ENCODE measurements at places on chromosomes 11 and 22. TPM values are rescaled to one million over a fixed set of nuclear protein-coding genes. Genes with fewer than 3 reads are reported as not detected.

Gene LRP4
- 3.9 TPM for total RNA-seq

Gene GPHA2
- total RNA-seq: not detected

GRCh38 chr11:44930588-44931302 is 19.9 kb downstream of the TP53I11 start:
- no peak for DNase-seq

DNA sequence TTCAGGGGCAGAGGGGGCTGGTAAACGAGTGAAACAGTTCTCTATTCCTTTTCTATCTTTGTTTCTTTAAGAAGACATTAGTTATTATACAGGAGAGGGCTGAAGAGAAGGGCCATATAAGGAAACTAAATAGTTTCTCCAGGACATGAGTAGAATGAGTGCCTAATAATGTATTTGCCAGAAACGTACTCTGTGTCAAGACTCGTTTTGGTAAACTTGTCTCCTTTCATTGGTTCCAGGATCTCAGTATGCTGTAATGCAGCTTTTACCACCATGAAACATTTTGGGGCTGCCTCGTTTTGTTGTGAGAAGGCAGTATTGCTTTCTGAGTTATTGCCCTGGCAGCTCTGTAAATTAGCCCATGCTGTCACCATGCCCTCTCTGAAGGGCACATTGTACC is 51.7 kb downstream of the POLD3 start:
- no peak for DNase-seq

Gene GAB4
- total RNA-seq: not detected

Gene OR52A1
- not detected for total RNA-seq

DNA sequence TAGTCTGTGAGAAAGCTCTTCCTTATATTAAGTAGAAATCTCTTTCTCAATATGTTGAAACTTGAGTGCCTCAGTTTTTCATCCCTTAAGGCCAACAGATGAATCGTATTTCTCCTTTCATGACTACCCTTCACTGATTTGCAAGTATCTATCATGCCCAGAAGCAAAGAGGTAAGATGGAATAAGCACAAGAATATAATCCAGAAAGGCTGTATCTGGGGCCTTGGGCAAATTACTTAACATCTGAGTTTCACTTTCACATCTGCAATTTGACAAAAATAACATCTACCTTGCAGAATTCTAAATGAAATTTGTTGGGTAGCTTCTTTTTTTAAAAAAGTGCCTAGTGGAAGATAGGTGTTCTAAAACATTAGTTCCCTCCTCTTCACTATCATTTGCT is 552.4 kb upstream of the ANO5 start:
- peak; percentile 94 for DNase-seq

DNA sequence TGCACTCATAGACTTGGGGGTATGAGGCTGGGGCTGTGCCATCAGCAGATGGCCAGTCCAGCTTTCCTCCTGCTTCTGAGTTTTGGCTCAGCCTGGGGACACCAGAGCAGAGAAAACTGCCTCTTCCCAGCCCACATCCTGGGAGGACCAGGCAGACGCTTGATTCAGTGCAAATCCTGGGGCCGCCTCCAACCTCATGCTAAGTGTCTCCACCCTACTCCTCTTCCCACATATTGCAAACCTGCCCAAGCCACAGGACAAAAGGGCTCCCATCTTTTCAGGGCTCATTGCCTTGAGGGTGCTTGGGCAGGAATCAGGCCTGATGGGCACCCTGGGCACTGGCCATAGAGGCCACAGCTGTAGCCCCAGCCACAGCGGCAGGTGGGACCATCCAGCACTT is 79.7 kb upstream of the SHANK2 start:
- no peak for DNase-seq

DNA sequence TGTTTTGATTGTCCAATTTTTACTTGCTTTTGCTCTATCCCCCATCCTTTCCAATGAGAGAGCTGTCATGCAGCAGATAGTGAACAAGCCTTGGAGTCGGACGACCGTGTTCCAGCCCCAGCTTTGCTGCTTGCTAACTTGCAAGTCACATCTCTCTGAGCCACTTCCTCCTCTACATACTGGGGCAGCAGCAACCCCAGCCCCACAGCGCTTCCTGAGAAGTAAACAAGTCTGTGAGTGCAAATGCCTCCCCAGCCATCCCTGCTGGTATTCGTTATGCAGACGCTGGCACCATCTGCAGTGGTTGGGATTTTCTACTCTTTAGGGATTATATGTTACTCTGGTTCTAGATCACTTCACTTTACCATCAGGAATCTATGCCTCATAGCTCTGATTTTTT is 35.0 kb downstream of the TPBGL start:
- DNase-seq: no peak

DNA sequence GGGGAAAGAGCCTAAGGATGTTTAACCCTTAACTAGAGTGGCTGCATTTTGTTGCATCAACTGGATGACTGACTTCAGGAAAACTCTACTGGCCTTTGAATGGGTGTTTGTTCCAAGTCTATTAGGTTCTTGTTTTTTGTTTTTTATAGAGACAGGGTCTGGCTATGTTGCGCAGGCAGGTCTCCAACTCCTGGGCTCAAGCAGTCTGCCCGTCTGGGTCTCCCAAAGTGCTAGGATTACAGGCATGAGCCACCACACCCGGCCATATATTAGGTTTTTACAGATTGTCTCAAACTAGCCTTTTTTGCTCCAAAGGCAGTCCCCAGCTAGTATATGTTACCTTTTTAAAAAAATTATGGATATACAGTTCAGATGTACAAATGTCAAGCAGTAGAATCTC is 1.1 kb downstream of the SMARCB1 start:
- DNase-seq: no peak

GRCh38 chr11:119324189-119324588 is 7.3 kb upstream of the MCAM start:
- peak; percentile 83 for DNase-seq

DNA sequence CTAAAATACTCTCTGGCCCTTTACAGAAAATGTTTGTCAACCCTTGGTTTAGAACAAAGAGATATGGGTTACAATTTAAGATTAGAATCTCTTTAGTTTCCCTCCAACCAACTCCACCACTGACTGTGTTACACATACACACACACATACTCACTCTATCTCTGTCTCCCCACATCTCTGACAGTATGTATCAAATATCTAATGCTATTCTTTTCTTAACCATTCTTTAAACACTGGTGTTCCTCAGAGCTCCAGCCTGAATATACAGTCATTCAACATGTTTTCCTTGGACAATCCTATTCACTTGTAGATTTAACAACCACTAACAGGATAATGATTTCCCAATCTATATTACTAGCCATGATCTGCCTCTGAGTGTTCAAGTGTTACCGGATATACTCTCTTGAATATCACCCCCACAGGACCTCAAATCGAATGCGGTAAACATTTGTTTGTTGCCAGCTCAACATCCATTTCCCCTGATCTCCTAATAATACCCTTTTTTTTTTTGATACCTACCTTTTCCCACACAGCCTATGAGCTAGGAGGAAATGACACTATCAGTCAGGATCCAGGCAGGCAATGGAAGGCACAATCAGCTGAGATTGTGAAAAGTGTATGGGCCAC is 6.1 kb downstream of the MPZL3 start:
- no peak for DNase-seq

GRCh38 chr11:129190087-129190486 is 2.0 kb downstream of the ARHGAP32 start:
- no peak for DNase-seq

DNA sequence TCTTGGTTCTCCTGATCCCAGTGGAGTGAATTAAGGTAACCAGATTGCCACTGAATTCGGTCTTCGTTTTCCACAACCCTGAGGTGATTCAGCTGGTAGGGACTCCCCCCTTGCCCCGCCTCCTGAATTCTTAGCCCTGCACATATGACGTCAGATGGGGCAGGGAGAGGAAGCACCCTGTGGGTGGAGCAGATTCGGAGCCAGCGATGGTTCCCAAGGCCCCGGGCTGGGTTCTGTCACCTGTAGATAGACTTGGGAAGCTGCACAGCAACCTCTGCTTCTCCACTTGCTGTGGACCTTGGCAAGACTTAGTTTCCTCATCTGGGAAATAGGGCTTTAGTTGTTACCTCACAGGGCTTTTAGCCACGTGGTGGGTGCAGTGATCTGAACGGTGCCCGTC is 67.8 kb downstream of the CTTN start:
- no peak for DNase-seq

GRCh38 chr22:24247564-24248344 is 2.9 kb upstream of the GGT5 start:
- DNase-seq: peak; percentile 77

GRCh38 chr11:75801362-75802020 is 13.5 kb upstream of the UVRAG start:
- DNase-seq: no peak

- no peak for DNase-seq
These were observed 3.3 kb downstream of the IL18BP start for GRCh38 chr11:72001834-72002591.

Gene ATXN10
- 112 TPM for total RNA-seq

DNA sequence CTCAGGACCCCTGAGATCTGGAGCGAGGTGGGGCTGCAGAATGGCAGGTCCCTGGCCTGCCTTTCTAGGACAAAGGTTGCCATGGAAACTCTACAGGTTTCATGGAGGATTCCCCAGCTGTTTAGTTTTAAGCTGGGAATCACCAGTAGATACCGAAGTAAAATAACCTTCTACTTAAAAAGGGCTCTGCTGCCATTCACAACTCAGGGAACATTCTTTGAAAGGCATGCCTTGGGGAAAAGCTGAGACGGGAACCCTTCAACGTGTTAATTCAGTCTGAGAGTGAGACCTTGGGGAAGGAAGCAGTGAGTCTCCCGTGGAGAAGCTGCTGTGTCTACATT is 493.3 kb downstream of the BRD1 start:
- no peak for DNase-seq

- DNase-seq: peak; percentile 60
These were observed 471 bp downstream of the RNF185 start for GRCh38 chr22:31160328-31160978.

Gene MRGPRX4
- total RNA-seq: not detected

DNA sequence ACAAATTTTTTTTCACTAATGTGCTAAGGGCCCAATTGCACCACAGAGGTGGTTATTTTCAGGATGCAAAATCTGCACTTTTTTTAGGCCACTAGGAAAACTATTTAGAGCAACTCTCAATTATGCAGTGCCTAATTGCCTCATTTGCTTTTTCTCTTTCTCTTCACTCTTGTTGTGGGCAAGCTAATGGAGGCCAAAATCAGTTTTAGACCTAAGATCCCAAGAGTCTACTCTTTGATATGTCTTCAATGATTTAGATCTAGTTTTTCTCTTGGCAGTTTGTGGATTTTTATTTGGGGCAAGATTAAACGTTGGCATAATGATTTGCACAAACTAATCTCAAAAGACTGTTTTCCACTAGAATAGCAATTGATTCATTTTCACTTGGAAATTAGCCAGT is 1996.9 kb downstream of the LRRC4C start:
- no peak for DNase-seq

Gene GGTLC3
- not detected for total RNA-seq

Gene OR10D3
- not detected for total RNA-seq

Gene GSTT2B
- total RNA-seq: not detected

GRCh38 chr22:45006964-45007390 is 2.8 kb downstream of the PHF21B start:
- DNase-seq: peak; percentile 15

Gene TMEM109
- 42.3 TPM for total RNA-seq

GRCh38 chr11:13487661-13488030 is 8.2 kb downstream of the PTH start:
- DNase-seq: peak; percentile 63

Gene SF3A1
- 79.0 TPM for total RNA-seq

GRCh38 chr11:61688365-61689163 is 8.4 kb downstream of the DAGLA start:
- DNase-seq: no peak

GRCh38 chr11:66607126-66607834 is 9.2 kb upstream of the RBM14 start:
- DNase-seq: no peak

Gene PGA3
- not detected for total RNA-seq

Gene DDX10
- 121 TPM for total RNA-seq

Gene MAP6
- total RNA-seq: 4.9 TPM

- DNase-seq: no peak
These were observed 161.1 kb downstream of the BBOX1 start for GRCh38 chr11:27201454-27202302.

GRCh38 chr11:44542372-44542771 is 23.1 kb upstream of the CD82 start:
- DNase-seq: no peak

- no peak for DNase-seq
These were observed 21.5 kb downstream of the TNRC6B start for GRCh38 chr22:40199223-40199622.

GRCh38 chr22:47627556-47628253 is 865.3 kb downstream of the TBC1D22A start:
- DNase-seq: no peak

GRCh38 chr11:107653076-107653475 is 58.8 kb downstream of the SLN start:
- no peak for DNase-seq

GRCh38 chr22:27099946-27100722 is 442.7 kb downstream of the MIAT start:
- DNase-seq: peak; percentile 47

DNA sequence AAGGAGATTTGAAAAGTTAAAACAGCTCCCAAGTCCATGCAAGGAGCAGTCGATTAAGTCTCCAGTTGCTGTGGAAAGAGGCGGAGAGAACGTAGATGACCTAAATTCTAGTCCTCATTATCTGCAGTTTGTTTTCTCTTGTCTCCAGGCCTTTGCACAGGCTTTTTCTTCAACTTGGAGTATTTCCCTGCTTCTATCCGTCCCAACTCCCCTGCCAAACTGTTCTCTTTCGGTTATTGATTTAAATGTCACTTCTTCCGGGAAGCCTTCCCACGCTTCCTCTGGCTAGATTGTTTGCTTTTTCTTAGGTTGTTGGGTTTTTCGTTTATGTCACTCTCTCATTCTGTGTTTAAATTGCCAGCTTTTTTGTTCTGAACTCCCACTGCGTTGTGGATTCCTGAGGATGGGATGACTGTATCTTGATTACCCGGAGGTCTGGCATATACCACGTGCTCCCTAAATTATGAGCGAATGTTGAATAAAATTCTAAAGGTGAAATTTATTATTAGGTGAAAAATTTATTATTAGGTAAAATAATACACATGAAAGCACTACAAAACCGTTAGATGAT is 463 bp downstream of the TMEM126B start:
- peak; percentile 73 for DNase-seq

GRCh38 chr11:74397501-74398243 is 561 bp downstream of the PGM2L1 start:
- no peak for DNase-seq

GRCh38 chr11:67283481-67283963 is 5.6 kb upstream of the ANKRD13D start:
- DNase-seq: no peak

- no peak for DNase-seq
These were observed 35.1 kb downstream of the FBLN1 start for GRCh38 chr22:45537734-45538181.

Gene KRTAP5-8
- not detected for total RNA-seq

DNA sequence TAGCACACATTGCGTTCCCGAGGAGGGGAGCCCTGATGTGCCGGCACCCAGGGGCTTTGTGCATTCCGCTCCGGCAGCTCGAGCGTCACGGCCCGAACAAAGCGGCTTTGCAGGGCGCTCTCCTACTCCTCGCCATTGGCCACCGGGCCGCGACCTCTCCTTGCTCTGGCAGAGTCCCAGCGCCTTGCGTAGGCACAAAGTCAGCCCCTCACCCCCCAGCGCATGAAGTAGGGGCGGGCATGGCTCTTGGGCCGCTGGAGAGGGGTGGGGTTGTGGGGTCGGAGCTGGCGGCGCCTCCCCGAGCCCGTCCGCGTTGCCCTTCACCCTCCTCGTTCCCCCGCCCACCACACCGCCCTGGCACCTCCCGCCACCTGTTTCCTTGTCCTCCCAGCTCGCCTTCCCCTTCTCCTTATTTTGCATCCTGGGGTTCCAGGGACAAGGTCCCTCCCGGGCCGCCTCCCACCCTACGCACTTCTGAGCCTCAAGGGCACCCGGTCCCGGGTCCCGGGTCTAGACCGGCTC is 753 bp upstream of the PPARA start:
- DNase-seq: peak; percentile 65
